Urothelium cell line (cell line): ENCODE measurements at places on chromosomes 2 and 18.

GRCh38 chr18:35116784-35117318, 75.6 kb downstream of the MAPRE2 start:
- no peak for DNase-seq

DNA sequence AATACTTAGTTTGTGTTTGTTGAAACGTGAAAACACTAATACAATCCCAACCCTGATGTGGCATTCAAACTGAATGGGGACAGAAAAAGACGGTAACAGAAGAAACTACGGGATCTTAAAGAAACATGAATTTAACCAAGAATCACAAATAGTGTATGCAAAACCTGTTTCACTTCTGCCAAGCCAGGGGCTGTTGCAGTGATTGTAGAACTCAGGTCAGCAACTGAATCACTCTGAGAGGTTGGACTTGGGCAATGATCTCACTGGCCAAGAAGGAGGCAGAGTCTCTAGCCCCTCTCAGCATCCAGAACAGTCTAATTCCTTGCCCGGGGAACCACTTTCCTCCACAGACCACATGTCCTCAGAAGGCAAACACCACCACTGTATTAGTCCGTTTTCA, 54.9 kb upstream of the CRIM1 start:
- no peak for DNase-seq

GRCh38 chr2:76731157-76731556, 791.0 kb downstream of the LRRTM4 start:
- DNase-seq, result no peak

DNA sequence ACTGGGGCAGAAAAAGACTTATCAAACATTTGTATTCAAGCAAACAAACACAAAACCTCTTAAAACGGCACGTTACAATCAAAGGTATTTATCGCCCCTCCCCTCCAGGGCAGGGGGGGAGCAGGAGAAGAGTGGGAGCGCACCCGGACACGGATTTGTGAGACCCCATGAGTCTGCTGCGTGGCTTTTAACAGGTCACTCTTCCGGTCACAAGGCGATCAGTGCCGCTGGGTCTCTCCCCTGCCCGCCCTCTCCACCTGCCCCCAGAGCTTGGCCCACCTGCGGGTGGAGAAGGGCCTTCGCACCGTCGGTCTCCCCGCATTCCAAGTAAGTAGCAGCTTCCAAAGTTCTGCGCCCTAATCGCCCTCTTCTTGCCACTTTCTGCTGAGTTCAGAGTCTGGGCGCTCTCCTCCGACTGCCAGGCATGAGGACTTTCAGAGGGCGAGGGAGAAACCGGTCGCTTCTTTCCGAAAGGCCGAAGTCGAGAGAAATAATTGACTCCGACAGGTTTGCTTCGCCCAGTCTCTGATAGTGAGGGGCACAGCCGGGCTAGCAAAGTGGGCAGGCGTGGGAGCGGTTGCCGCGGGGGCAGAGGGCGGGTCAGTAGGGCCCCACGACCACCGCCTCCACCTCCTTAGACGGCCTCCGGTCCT, 800 bp downstream of the RPRM start:
- no peak for DNase-seq
